ENCODE measurements at places on chromosomes 5 and 9.

DNA sequence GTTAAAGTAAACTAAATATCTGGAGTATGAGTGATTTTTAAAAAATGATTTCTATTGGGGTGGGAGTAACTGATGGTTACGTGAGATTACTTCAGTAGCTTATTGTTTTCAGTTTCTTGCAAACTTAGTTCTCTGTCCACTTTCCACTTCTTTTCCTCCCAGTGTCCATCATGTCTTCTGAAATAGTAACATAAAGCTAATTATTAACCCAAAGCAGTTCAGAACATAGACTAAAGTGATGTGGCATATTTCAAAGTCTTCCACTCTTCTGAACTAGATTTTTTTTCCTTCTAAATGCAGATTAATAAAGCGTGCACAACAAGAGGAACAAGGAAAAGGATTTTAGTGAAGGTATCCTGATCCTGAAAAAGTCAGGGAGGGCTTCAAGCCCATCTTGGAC, 114.1 kb downstream of the MAN2A1 start:
- DNase-seq = no peak

GRCh38 chr5:149271195-149271715, 404 bp upstream of the AFAP1L1 start:
- no peak for DNase-seq

DNA sequence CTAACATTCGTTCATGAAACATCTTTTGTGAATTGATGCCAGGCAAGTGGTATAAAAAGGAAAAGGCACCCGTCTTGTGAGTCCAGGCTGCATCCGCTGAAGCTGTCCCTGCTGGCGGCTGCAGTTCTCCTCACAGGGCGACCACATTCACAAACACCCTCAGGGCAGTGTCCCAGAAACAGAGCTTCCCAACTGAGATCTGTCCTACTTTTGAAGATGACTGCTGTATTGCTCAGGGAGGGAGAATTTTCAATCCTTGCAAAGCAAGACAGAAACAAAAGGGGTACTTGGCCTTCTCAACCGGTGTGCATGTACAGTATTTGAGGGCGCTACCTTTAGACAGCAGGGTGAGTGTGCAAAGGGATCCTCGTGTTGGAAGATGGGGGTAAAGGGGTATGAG, 316.1 kb downstream of the GADD45G start:
- no peak for DNase-seq

DNA sequence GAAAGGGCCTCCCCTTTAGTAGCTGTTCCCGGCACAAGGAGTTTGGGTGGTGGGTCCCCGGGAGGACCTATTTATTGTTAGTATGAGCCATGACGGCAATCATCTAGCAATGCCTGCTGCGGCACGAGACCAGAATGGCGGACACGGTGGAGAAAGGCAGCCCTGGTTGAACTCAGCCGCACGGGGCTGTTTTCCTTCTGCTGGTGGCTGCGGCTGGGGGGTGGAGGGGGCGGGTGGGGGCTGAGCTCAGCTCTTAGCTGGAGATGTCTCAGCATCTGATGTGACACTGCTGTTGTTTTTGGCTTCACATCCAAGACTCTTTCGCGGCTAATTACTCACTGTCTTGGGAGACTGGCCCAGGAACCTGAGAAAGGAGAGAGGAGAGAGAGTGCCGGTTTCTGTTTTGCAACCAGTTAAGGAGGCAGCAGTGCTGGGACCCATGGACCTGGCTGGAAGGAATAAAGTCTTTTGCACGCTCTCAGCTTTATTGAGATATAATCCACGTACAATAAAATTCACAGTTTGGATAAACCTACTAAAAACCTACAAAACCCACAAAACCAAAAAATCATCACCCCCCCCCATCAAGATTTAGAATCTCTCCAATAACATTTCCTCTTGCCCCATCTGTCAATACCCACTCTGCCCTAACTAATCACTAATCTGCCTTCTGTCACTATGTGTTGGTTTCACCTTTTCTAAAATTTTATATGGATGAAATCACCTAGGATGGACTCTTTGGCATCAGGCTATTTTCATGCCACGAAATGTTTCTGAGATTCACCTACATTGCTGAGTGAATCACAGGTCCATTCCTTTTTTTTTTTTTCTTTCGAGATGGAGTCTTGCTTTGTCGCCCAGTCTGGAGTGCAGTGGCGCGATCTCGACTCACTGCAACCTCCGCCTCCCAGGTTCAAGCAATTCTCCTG, 81.8 kb upstream of the NEURL1B start:
- DNase-seq = no peak

DNA sequence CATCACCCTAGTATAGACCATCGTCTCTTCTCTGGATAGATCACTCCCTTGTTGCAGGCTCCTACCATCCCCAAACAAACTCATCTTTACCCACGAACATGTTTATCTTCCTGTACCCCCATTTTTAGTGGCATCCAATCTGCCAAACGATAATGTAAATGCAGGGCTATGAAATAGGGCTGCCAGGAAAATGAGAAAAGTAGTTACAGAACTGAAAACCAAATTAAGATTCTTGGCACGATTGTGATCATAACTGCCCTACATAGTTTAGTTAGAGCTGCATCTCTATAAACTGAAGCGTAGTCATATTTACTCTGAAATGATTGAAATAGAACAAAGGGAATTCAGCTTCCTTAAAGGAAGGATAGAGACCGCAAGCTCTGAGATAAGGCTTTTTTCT, 26.1 kb downstream of the ABITRAM start:
- DNase-seq = no peak

- DNase-seq = no peak
Observed at GRCh38 chr9:108056805-108057386, 567.3 kb upstream of the KLF4 start.

GRCh38 chr5:178662541-178662860, 35.7 kb upstream of the CLK4 start:
- DNase-seq = no peak

- DNase-seq = no peak
Observed at GRCh38 chr5:168591302-168592013, 12.3 kb upstream of the PANK3 start.

DNA sequence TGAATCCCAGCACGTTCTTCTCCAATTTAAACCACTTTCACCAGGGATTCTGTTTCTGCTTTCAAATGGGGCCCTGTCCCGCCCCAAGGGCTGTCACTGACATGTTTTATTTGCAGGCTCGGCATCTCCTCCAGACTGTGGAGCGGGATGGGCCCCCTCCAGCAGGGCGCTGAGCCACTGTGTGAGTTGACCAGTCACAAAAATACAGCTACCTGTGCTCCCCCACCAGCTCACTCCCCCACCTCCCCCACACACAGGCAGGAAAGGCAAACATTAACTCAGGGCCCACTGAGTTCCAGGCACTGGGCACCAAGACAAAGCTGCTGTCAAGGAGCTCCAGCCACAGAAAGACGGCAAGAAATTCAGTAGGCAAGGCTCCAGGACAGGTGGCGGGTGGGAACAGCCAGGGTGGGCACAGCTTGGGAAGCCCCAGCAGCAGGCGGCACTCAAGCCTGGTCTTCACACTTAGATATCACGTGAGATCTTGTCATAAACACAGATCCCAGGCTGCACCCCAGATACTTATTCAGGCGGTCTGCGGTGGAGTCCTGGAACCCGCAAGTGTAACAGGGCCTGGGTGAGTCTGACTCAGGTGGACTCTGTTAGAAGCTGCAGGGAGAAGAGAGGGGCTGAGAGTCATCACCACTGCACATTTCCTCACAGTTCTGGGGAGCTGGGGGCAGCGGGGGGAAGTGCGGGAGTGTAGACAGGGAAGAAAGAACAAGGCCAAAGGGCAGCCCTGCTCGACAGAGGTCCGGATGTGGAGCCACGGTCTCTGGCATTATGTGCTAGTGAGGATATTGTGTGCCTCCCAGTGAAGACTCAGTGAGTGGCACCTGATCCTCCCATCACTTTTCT, 44.7 kb downstream of the OR2V1 start:
- no peak for DNase-seq

GRCh38 chr9:109440117-109440515, 58.0 kb downstream of the PTPN3 start:
- no peak for DNase-seq

DNA sequence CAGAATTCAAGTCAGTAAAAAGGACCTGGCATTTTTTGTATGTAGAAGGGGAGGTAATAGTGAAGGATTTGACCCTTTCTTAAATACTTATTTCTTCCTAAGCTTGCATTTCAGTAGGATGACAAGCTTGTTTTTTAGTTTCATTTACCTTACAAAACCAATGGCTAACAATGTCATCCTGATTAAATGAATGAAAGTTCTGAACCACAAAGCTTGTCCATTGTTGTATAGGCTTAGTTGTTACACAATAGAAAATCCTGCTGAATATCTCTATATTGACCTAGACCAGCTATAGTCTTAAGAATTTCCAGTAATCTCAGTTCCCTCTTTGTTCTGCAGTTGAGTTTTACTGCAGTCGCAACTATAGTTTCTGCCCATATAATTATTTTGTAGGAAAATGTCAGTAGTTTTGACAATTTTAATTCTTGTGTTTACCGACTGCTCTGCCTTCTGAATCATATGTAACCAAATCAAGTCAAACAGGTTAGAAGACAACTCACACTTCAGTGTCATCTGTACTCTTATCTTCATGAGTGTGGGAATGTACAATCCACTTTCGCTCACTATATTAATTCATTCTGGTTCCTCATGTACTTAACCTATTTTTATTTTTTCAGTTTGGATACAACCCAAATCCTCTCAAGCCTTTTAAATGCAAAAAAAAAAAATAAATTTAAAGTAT, 195.7 kb downstream of the CD180 start:
- DNase-seq = no peak

- DNase-seq = no peak
Observed at GRCh38 chr5:112276991-112277390, 142.1 kb downstream of the EPB41L4A start.

GRCh38 chr9:89442981-89443814, 54.7 kb downstream of the SEMA4D start:
- DNase-seq = no peak

- no peak for DNase-seq
Observed at GRCh38 chr5:39377613-39378012, 13.3 kb upstream of the C9 start.

DNA sequence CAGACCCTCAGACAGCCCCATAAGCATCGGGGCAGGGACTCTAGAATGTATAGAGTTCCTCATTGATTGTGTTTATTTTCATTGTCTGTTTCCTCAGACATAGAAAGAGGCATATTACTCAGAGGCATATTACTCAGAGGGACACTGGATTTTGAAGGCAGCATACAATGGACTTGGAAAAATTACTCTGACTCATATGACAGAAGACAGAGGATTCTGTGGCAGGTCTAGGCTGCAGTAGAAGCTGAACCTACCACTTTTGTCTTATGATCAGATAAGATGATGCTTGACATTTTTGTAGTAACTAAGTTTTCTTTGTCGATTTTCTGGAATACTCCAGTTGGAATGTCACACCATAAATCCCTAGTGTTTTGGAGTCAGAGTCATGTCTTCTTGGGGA, 105.2 kb downstream of the ST8SIA4 start:
- no peak for DNase-seq

- no peak for DNase-seq
Observed at GRCh38 chr9:20528253-20528652, 94.0 kb downstream of the MLLT3 start.

- no peak for DNase-seq
Observed at GRCh38 chr5:78555870-78556269, 92.7 kb downstream of the LHFPL2 start.

DNA sequence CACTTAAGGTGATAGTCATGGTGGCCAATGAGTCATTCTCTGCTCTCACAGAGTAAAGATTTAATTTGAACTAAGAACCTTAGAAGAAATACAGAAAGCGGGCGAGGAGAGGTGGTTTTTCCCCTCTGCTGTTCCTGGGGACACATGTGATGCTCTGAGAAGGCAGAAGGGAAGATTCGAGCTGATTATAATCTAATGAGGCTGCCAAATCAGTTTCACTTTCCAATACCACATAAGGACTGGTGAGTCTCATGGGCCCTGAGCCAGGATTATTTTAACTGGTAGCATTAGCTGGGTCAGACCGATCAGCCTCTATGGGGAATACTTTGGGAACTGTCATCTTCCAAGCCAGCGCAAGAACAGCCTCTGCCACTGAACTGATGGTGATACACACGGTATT, 116.5 kb downstream of the SLC1A3 start:
- no peak for DNase-seq

- DNase-seq = no peak
Observed at GRCh38 chr5:29042152-29042551, 2003.8 kb upstream of the CDH9 start.

- DNase-seq = no peak
Observed at GRCh38 chr9:127963041-127963358, 17.8 kb downstream of the EEIG1 start.

GRCh38 chr9:98134702-98135557, 15.9 kb upstream of the TRIM14 start:
- no peak for DNase-seq

DNA sequence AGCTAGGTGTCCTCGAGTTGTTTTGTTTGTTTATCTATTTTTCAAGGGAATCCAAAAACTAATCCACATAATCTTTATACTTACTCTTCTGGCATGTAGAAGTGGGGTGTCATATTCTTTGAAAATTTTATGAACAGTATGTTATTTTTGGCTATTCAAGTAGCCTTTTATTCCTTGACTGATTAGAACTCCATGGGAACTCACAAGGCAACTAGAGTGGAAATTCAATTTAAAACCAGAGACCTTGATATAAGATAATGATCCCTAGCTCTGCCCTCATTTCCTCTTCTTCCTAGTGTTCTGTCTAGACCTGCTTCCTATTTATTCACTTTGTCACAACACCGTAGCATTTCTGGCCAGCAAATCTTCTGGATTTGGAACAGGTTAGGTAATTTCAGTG, 1123.7 kb upstream of the C9orf72 start:
- DNase-seq = no peak

- no peak for DNase-seq
Observed at GRCh38 chr9:111039231-111039906, 1.1 kb upstream of the LPAR1 start.

DNA sequence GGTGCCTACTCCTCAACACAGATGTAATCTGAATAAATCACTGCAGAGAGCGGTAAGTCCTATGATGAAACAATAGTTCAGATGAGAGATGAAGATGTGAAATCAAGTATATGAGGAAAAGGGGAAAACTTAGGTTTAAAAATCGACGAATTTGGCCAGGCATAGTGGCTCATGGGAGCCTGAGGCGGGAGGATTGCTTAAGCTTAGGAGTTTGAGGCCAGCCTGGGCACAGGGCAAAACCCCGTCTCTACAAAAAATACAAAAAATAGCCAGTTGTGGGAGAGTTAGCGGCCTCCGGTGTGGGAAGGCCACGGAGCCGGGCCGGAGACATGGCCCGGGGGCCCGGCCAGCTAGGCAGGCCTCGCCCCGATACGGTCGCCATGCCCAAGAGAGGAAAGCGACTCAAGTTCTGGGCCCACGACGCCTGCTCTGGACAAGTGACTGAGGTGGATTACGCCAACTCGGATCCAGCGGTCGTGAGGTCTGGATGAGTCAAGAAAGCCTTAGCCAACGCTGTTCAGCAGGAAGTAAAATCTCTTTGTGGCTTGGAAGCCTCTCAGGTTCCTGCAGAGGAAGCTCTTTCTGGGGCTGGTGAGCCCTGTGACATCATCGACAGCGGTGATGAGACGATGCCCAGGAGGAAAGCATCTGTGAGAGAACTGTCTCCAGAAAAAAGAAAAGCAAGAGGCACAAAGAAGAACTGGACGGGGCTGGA, 62.8 kb upstream of the SUB1 start:
- DNase-seq = no peak

GRCh38 chr9:115642285-115642684, 511.3 kb upstream of the PAPPA start:
- DNase-seq = no peak

- DNase-seq = no peak
Observed at GRCh38 chr5:1545126-1545804, 21.5 kb upstream of the LPCAT1 start.

- DNase-seq = no peak
Observed at GRCh38 chr9:112777914-112778313, 27.4 kb downstream of the SNX30 start.

All from central memory CD8-positive, alpha-beta T cell (primary cell).